ENCODE measurements at places on chromosomes 13 and 19.

DNA sequence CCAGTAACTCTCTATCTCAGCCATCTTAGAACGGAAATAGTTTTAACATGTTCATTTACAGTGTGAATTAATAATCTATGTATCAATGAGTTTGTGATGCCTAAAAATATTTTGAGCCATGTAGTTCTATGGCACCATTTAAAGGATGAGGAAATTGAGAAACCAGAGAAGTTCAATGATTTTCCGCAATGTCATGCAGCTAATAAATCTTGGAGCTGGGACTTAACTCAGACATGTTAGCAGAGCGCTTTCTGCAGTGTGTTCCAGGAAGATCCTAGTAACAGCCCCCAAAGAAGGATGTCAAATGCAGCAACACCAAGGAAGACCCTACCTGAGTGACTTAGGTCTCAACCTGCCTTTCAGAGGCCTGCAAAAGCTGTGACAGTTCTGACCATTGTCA, 99.3 kb upstream of the RAP2A start:
- DNase-seq, result no peak

DNA sequence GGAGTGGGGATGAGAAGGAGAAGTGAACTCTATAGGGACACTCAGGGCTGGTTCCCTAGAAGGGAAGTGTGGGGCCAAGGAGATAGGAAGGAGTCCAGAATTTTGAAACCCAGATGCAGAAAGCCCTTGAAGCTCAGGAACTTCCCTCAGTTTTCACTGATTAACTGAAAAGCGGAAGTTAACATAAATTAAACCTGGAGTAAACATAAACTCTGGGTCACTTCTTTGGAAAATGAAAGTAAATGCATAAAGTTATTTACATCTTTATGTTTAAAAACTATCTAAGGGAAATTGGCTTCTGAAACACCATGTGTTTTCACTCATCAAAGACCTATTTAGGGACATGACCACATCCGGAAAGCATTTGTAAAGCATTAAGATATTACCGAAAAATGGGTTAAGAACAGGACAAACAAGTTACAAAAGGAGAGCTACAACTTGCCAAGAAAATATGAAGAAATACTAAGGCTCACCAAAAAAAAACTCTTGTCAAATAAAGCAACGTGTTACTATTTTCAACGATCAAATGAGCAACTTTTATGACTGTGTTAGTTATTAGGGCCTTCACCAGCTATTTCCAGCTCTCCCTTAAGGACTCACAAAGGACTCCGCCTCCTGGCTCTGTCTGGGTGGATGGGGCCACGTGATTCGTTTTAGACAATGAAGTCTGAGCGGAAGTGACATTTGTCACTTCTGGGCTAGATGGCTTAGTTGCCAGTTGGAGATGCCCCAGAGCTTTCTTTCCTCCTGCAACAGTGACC, 439.1 kb upstream of the ZNF507 start:
- DNase-seq, result no peak

GRCh38 chr13:56850852-56851251, 289.9 kb upstream of the PRR20A start:
- DNase-seq, result no peak

- DNase-seq, result no peak
Observed at GRCh38 chr19:32682317-32682716, 6.7 kb downstream of the RGS9BP start.
